AG09309 (cell line): ENCODE measurements at places on chromosomes 5 and 9.

DNA sequence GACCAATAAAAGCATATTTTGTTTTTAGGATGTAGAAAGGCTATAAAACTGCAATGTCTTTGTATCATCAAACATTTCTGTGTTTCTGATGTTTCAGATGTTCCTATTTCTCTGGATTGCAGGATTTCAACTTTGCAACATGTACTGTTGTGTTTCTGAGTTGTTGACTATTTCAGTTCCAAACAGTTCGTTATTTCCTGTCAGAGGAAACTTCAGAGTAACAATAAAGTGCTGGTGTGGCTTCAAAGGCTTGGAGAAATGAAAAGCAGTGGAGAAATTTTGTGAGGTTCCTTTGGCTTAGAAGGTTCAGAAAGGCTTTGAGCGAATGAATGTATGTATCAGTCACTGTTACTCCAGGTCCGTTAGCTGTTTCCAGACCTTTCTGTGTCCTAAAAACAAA lies 17.2 kb downstream of the TJP2 start:
- no peak for DNase-seq

DNA sequence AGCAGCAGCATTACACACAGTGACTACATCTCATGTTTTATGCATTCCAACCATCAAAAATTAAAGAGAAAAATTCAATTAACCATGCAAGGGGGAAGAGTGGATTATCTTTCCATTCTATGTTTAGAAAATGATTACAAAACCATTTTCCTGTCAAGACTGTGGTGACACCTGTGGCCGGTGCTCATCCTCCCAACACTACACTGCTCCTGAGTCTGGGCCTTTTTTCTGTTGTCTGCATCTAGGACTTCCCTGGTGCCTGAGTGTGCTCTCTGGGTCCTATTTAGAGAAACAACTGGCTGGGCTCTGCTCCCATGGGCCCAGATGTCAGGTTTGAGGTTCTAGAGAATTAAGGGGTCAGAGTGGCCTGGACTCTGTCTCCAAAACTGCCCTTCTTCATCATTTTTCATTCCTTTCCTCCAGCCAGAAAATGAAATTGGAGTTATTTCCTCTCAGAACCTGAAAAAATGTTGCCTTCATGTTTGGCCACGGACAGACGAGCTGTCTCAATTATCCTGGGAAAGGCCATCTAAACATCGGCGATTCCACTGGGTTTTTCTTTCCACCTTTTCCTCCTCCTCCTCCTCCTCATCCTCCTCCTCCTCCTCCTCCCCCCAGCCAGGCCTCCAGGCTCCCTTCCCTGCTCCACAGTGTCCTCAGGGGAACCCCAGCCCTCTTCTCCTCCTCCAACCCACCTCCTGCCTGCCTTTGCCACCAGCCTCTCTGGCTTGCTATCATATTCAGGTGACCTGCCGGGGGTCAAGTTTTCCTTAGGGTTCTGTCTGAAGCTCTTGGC lies 11.4 kb upstream of the ARSI start:
- DNase-seq = no peak

DNA sequence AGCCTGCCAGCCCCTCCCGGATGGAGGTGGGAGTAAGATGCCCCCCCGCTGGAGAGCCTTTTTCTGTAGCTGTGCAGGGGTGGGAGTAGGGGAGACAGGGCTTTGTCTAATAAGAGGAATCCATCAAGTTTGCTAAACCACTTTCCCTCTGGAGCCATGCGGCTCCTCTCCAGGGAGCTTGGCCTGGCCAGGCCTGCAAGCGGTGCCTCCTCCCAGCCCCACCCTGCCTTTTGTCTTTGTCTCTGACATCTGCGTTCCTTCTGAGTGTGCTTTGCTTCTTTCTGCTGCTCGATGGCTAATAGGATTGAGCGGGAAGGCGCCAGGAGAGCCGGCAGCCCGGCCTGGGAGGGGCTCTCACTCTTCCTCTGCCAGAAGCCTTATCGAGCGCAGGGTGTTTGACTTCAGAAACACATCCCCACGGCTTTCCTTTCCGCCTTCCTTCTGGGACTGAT lies 26.7 kb upstream of the FCN1 start:
- DNase-seq = no peak

- DNase-seq = no peak
Observed at GRCh38 chr9:102273952-102274351, 535.5 kb upstream of the GRIN3A start.

- no peak for DNase-seq
Observed at GRCh38 chr5:135753990-135754389, 80.5 kb upstream of the SLC25A48 start.

GRCh38 chr5:100950985-100951384 lies 47.9 kb upstream of the ST8SIA4 start:
- no peak for DNase-seq

DNA sequence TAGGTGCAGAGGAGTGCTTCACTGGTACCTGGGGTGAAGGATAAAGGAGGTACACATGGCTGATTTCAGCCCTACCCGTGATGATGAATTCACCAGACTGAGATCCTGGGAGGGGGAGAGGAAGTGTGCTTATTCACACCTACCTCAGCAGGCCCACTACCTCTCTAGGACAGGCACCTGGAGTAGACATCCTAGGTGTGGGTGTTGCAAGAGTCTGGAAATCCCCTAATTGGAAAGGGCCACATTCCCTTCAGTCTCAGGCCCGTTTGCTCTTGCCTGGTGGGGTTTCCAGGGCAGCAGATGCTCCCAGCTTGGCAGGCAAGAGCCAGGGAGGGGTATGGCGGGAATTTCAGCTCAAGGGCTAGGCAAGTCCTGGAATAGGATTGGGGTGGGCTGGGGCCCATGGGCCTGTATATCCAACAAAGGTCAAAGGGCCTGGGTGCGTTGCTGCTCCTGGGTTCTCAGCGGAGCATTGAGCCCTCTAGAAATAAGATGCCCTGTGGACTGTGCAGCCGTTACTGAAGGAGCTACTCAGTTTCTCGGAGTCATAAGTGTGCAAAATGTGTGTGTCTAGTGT lies 5.8 kb upstream of the CCL21 start:
- DNase-seq = no peak

GRCh38 chr9:135951889-135952663 lies 9.1 kb downstream of the UBAC1 start:
- DNase-seq = no peak

GRCh38 chr9:127314911-127315310 lies 50.3 kb downstream of the GARNL3 start:
- DNase-seq = no peak

DNA sequence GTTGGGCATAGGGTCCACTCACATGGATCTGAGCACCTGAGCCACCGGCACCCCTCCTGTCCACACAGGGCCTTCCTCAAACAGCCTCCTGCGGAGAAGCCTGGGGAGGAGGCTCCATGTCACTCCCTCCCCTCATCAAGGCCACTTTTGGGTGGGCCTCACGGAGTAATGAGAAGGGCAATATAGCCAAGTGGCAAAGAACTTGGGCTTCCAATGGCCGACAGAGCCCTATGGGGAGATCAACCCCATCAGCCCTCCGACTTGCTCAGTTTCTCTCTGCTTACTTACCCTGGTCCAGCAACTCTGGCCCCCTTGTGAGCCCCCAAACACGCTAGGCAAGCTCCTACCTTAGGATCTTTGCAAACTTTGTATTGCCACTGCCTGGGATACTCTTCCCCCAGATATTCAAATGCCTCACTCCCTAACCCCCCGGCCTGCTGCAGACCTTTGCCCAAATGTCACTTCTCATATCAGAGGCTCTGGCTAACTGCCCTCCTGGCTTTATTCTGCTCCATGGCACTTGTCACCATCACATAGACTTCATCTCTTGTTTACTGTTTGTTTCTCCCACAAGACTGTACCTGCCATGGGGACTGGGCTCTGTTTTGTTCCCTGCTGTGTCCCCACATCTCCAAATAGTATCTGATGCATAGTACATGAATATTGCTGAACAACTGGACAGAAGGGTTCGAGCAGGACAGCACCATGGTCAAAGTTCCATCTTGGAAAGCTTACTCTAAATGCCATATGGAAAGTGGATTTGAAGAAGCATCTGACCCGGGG lies 220.8 kb downstream of the FSTL4 start:
- no peak for DNase-seq

GRCh38 chr5:79689541-79690466 lies at the start of gene CMYA5:
TSS of gene CMYA5 (plus strand) at chr5:79689836. CDS start at chr5:79689908, 72 bp downstream.
- DNase-seq = no peak

GRCh38 chr9:136531186-136531903 lies 14.5 kb downstream of the NOTCH1 start:
- no peak for DNase-seq

DNA sequence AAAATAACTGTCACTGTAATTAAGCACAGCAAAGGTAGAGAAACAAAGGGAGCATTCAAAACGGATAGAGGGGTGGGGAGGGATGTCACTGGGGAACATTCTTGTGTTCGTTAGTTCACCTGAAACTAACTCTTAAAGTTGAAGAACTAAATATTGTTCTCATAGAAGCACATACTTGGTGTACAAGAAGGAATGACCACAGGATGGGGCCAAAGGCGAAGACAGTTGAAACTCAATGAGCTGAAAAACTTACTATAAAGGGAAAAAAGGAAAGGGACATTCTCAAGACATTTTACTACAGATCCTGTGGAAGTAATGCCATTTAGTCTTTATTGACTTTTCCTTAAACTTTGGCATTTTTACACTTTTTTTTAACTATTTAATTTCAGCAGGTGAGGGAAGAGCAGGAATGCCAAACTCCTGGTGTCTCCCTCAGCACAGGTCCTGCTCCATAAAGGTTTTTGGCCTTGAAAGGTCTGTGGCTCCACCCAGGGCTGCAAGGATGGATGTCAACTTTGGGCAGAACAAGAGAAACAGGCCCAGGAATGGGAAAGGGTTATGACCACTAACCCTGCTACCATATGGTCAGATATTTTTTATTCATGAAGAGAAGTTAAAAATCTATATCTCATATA lies 197.6 kb upstream of the RASA1 start:
- peak; percentile 42 for DNase-seq

DNA sequence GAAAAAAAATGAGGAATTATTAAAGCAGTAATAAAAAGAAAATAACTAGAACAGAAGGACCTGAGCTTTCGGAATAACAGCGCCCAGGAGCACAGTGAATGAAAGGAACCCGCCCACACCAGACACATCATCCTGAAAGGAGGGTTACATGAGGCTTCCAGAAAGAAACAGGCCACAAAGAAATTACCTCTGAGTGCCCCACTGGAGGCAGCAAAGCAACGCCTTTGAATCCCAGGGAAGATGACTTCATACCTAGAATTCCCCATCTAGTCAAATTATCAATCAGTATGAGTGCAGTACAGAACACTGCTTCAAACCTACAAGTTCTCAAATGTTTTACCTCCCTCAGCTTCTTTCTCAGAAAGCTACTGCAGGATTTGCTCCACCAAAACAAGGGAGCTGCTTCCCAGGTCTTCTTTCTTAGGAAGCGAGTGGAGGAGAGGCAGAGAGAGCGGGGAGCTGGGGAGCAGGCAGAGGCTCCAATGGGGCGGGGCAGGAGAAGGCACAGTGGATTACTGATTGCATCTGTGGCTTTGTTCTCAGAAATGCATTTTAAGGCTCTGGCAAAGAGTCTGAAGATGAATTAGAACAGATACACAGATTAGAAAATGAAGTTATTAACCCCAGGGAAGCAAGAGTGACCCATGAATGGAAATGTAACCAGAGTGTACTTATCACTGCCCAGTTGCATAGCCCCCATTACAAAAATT lies 87.1 kb downstream of the SEMA4D start:
- DNase-seq = no peak

DNA sequence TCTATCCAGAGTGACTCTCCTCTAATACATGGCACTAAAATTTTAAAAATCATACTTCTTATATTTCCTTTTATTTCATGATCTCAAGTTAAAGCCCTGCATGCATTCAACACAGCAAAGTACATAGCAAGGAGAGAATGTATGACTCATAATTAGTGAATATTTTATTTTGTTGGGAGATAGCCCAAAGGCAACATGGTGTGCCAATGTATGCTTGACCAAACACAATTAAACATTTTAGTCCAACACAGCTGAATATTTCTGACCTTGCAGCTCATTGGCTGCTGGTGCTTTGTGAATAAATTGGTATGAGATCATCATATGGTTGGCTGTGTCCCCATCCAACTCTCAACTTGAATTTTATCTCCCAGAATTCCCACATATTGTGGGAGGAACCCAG lies 103.5 kb downstream of the NPR3 start:
- DNase-seq = peak; percentile 52

DNA sequence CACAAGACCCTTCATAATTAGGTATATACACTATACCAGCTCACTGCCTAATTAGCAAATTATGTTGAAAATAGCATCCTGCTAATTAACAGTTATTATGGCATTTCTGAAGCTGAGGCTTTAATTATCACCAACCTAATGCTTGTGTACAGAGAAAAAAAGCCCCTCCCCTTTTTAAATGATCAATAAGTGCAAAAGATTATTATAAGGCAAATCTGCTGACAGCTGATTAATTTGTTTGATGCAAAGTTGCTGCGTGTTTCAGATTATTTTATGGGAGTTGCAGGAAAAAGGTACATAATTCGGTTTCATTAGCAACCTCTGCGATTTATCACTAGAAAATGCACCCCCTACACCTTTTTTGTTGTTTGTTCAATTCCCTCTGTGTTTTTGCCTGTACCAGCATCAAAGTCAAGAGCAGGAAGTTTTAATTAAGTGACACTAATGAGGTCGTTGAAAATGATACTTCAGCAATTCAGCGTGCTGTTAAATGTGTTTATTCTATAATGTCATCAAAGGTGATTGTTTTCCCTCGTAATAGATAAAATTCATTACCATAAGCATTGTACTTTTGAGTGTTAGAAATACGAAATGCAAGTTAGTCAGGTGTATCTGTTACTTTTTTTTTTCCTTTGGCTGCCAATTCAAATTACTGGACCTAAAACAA lies 170.0 kb downstream of the EBF1 start:
- DNase-seq = no peak

DNA sequence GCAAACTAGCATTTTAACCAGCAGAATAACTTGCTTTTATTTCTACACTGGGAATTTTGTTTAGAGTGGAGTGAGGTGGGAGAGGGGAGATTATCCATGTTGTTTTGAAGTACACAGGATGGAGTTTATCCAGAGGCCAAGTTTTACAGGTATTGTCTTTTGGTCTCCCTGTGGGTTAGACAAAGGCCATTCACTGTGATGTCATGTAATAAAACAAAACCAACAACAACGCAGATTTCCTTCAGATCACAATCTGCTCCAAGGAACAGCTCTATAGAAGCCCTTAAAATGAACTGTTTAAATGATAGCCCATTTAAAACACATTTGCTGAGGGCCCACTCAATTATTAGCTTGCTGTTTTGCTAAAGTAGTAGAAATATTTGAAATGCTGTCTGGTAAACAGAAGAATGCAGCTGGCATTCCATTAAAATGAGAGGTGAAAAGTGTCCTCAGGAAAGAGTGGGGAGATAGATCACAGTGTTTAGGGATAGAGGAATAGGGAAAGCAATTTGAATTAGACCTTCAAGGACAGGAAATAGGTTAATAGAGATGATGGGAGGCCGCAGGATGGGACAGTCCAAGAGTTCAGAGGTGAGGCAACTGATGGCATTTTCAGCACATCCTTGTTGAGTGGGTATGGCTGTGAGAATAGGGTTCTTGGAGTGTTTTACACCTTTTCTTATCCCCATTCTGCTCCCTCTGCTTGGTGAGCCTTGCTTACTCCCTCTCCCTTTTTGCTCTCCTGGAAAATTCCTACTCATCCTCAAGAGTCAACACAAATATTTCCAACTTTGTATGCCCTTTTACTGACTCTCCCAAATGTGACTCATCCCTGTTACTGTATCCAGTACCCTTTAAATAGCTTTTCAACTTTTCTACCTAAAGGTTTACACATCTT lies 140.1 kb upstream of the NR3C1 start:
- DNase-seq = no peak
